ENCODE measurements at places on chromosomes 2 and 18.

GRCh38 chr2:203681978-203682377, 24.5 kb upstream of the CD28 start:
- DNase-seq, result no peak

GRCh38 chr18:48934723-48935432, 15.9 kb downstream of the SMAD7 start:
- DNase-seq, result no peak

GRCh38 chr2:233791151-233791882, 13.2 kb downstream of the MROH2A start:
- DNase-seq, result no peak

GRCh38 chr2:42828487-42829425, 36.4 kb upstream of the HAAO start:
- DNase-seq, result peak; percentile 79

GRCh38 chr18:12310762-12311161, 2.7 kb downstream of the TUBB6 start:
- no peak for DNase-seq

- peak; percentile 65 for DNase-seq
These were observed 1.9 kb downstream of the DUSP2 start for GRCh38 chr2:96143231-96143847.

- DNase-seq, result no peak
These were observed 38.7 kb downstream of the TWIST2 start for GRCh38 chr2:238886453-238887094.

GRCh38 chr2:36355151-36355889, at the start of gene CRIM1:
CRIM1 (plus strand) TSS chr2:36355778; CDS start chr2:36356293, 515 bp downstream.
- DNase-seq, result peak; percentile 64

DNA sequence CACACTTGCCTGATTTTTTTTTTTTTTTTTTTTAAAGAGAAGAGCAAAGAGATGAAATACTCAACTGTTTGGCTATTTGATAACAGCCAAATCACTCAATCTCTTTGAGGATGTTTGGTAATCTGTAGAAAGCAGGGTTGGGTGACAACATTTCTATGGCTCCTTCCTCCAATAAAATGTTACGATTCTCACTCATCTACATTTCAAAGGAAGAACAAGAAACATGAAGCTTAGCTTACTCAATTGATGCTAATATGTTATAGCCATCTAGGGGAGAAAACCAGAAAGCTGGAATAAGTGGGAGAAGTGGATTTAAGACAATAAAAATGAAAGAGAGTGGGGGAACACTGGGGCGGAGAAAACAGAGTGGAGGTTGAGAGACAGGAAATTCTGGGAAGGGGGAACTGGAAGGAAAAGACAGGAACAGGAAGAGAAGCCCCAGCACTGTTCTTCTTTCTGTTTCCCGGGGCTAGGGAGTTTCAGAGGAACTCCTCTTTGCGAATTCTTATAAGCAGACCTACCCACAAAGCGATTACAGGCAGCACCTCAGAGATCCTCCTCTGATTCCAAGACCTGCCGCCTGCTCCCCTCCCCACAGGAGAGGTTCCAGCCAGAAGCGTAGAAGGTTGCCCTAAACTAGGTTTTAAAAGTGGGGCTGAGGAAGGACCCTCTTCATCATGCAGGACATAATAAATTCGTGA, 13.3 kb downstream of the ST3GAL5 start:
- no peak for DNase-seq

- no peak for DNase-seq
These were observed 42.0 kb downstream of the RDH14 start for GRCh38 chr2:18518116-18519111.

GRCh38 chr2:80288576-80288975, 16.0 kb downstream of the LRRTM1 start:
- DNase-seq, result no peak

GRCh38 chr2:207729465-207729998, 18.1 kb downstream of the CCNYL1 start:
- no peak for DNase-seq

DNA sequence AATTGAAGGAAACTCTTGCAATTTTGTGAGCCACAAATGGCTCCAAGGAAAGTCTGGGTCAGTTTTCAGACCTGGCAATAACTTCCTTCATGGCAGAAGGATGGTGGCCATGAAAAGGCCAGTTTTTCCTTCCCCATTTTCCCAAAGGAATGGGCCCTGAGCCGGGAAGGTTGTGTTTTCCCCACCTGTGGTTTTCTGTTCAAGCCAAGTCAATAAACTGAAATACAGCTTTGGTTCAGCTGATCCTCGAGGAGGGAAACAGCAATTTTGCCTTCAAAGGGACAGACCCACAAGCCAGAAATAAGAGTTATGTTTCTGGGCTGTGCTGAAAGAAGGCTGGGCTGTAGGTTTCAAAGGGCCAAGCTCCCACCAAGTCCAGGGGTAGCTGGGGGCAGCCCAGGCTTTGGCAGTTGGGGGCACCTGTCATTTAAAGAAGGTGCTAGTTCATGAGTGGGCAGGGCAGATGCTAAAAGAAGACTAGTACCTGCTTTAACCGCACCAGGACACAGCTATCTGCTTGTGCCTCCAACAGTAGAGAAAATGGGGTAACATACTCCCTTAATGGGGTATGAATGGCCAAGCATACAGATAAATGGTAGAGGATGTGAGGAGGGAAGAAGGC, 97.0 kb downstream of the TTC32 start:
- DNase-seq, result no peak

GRCh38 chr2:45382744-45383143, 228.3 kb downstream of the SRBD1 start:
- DNase-seq, result no peak

- no peak for DNase-seq
These were observed 144.4 kb downstream of the MBP start for GRCh38 chr18:76988031-76988826.

DNA sequence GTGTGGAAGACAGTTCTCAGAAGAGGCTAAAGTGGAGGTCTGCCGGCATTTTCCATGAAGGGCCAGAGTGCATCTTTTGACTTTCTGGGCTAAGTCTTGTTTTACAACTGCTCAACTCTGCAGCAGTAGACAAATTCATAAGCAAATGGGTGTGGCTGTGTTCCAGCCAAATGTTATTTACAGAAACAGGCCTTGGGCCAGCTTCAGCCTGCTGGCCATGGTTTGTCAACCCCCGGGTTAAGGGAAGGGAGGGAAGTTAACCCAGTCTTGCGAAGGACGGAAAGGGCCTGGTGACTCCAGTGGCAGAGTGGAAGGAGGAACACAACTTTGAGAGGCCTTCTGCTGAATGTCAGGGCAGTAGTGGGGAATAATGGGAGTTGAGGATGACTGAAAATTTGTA, 34.3 kb upstream of the NCKAP5 start:
- DNase-seq, result no peak

DNA sequence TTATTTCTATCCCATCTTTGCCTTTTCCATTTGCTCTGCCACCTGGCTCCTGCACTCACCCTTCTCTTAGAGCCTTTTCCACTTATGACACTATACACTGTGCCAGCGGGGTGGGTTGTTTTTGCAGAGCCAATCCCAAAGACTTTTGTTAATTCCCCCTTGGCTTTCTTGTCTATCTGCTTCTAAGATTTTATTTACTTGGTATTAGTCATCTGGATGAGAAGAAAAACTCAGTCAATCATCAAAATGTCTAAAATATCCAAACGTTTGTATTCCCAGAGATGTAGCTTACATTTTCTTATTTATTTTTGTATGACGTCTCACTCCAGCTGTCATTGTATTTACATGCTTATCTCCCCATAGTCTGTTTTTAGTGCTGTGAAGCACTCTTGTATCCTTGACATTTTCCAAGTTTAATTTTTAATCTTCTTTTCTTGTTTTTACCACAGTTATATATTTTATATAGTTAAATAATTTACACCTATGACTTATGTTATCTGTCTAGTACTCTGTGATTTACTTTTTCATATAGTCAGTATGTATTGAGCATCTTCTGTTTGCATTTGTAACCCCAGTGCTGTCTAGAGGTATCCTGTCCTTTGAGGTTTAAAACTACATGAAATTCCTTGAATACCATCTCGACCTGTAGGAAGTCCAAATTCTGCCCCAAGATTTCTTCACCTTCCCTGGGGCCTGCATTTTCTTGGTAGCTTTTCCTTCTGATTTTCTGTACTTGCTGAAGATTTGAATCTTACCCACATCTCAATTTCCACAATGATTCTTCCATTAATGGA, 55.1 kb downstream of the COL4A3 start:
- DNase-seq, result no peak

DNA sequence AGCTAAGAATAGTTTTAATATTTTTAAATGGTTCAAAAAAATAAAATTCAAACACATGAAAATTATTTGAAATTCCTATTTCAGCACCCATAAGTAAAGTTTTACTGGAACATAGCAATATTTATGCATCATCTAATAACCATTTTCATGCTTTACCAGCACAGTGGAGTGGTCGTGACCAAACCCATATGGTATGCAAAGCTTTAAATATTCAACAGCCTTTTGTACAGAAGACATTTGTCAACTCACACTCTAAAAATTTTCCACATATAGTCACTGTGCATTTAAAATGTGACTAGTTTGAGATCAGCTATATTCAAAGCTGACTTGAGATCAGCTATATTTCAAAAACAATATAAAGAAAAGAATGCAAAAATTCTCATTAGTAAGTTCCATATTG, 46.2 kb downstream of the PUM2 start:
- DNase-seq, result no peak

DNA sequence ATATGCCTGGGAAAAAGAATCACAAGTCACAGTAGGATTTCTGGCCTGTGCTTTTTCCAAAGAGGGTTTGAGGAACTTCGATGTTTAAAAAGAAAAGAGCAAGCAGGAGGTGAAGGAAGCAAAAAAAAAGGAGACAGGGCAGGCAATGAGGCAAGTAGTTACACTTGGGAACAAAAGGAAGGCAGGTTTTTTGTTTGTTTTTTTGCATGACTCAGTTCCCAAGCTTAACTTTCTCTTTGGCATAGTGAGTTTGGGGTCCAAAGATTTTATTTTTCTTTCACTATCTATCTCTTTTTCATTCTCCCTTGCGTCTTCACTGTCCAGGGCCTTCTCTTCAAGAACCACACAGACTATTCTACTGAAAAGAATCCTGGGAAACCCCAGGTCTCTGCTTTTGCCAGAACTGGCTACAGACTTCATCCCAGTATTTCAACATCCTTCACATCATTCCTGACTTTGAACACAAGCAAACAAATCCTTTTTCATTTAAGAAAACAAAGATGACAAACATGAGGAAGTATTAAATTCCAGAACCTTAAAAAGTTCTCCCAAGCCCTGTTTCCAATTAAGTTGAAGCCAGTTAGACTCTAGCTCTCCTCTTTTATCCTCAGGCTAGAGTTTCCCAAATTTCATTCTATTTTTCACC, 210.7 kb upstream of the RND3 start:
- no peak for DNase-seq

DNA sequence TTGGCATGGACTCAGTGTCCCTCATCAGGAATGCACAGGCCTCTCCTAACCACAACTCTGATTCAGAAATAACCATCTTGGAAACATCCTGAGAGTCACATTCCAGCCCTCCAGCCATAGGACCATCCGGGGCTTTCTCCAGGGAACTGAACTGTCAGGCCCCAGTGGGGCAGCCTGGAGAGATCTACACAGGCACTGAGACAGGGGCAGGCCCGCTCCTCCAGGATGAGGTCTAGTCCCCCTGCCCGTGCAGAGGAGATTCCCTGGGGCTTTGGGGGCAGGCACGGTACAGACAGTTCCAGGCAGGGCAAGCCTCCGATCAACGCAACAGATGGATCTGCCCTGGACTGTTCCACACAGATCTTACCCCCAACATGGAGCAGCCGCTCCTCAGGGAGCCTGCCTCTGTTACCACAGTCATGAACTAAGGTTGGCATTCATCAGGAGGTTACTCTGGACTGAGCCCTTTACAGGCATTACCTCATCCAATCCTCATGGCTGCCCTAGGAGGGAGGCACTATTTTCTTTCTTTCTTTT, 12.0 kb downstream of the KCNK3 start:
- DNase-seq, result no peak

GRCh38 chr2:156826341-156826933, 390.3 kb downstream of the GPD2 start:
- no peak for DNase-seq

DNA sequence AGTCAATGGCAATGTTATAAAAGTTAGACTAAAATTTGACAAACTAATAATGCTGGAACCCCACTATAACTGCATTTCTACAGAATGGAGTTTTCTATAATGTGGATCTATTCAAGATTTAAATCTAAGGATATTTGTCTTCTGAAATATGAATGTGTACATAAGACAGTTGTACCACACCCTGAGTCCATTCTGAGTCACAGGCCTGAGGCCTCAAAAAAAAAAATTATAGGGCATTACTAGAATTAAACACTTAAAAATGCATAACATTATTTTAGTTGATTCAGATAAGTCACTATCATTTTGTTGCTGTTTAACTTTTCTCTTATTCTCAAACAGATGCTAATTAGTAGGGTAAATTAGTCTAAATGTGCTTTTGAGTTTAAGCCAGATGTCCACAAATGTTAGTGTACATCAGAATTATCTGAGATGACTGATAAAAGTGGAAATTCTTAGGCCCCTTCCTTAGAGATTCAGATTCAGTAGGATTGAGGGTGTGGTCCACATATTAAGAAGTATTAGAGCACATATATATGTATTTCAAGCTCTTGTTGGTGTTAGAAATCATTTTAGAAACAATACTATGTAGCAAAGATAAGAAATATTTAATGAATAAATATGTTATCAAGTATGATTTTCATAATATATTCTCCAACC, 42.4 kb upstream of the COL5A2 start:
- no peak for DNase-seq

DNA sequence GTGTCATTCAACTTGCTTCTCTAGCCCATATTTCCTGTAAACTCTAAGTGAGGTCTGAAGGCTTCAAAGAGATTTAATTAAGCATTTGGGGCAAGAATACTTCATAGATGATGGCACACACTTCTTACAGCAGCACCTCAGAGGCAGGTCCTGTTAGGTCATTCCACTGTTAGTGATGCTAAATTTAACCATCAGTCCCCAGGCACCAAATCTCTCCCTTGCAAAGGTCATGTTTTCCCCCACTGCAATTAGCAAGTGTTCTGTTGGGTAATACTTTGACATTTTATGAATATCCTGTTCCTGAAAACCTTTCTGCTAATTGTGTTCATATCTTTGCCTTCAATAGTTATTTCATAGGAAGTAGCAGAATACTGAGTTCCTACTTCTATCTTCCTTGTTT, 117.0 kb downstream of the STK39 start:
- DNase-seq, result no peak

- no peak for DNase-seq
These were observed 29.9 kb downstream of the TPGS2 start for GRCh38 chr18:36798738-36799473.

DNA sequence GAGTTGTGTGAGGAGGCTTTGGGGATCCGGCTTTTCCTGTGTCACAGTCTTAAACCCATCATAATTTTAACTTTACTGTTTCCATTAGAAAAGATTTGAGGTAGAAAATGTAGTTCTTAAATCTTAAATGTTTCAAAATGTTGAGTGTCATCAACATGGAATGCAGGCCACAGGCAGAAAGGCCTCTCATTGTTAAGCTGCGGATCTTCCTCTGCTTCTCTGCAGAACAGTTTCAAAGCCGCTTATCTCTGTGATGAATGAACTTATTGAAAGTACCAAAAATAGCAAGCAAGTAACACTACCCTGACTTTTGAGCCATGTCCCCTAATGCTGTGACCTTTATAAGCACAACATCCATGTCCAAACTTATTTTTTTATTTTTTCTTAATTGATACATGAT, 1645.8 kb downstream of the DPP10 start:
- no peak for DNase-seq

- DNase-seq, result no peak
These were observed 74.0 kb upstream of the ZBTB14 start for GRCh38 chr18:5369513-5369912.

- no peak for DNase-seq
These were observed 195.5 kb upstream of the APCDD1 start for GRCh38 chr18:10258836-10259474.

- DNase-seq, result no peak
These were observed 1064.1 kb upstream of the CNTNAP5 start for GRCh38 chr2:122960759-122961641.

Data from stimulated activated CD8-positive, alpha-beta memory T cell treated with anti-CD3 and anti-CD28 coated beads, Interleukin-4, amount 100 ng/mL, for 48 hours (primary cell).